Kidney epithelial cell (primary cell): ENCODE measurements at places on chromosomes 3 and 15.

DNA sequence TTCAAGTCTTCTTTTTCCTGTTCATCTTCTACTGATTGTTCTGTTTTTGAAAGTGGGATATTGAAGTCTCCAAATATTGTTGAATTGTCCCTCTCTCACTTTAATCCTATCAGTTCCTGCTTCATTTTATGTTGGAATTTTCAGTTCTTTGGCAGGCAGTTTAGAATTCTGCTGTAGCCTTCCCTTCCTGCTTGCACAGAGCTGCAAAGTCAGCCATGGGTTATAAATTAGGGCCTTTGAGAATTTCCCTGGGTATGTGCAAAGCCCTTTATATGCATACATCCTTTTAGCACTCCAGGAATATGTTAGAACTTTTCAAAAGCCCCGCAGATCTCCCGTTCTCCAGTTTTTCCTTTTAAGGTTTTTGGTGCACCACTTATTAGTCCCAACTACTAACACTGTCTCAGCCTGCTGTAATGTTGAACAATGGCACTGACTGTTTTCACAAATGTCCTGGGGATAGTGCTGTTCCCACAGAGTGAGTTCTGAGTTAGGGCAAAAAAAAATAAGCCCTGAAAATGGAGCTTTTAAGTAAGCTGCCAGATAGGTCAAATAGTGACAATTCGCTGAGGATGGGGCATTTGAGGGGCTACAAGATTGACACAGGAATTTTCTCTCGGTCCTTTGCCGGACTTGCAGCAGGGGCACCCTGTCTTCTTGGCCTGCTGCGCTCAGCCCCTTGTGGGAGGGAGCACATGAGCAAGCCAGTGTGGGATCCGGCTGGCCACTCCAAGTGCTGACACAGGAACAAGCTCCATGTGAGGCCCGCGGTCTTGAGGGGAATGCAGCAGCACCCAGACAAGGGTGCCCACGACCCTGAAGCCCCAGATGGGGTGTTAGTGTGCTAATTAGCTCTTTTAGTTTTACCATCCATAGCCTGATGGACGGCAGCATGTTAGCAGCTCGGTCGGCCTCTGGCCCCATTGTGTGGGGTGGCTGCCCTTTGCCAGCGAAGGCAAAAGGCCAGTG is 96.0 kb downstream of the VPS8 start:
- no peak for DNase-seq

DNA sequence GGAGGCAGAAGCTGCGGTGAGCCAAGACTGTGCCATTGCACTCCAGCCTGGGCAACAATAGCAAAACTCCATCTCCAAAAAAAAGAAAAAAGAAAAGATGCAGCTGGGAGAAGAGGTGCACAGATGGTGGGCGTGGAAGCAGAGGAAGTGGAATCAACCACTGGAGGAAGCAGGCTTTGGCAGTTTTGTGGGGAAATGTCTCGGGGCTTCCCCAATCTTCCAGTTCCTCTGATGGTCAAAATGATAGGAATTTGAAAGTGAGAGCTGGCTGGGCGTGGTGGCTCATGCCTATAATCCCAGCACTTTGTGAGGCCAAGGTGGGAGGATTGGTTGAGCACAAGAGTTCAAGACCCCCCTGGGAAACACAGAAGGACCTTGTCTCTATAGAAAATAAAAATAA is 48.1 kb upstream of the SMAD3 start:
- DNase-seq: no peak

GRCh38 chr3:143571548-143571947 is 276.7 kb downstream of the SLC9A9 start:
- no peak for DNase-seq

DNA sequence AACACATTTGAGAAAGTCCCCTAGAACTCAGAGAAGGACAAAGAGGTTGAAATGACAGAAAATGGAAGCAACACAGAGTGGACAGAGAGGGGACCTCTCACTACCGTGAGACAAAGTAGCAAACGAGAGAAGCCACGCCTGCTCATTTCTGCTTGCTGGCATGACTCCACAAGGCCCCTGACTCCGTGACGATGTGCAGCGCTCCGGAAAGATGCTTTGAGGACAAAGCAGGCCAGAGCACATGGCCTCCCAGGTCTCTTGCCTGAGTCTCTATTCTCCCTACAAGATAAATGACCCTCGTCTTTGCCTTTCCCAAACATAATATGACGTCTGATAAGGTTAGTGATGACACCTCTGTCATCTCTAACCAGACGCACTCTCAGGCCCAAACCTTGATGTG is 63.8 kb upstream of the CTSH start:
- no peak for DNase-seq

DNA sequence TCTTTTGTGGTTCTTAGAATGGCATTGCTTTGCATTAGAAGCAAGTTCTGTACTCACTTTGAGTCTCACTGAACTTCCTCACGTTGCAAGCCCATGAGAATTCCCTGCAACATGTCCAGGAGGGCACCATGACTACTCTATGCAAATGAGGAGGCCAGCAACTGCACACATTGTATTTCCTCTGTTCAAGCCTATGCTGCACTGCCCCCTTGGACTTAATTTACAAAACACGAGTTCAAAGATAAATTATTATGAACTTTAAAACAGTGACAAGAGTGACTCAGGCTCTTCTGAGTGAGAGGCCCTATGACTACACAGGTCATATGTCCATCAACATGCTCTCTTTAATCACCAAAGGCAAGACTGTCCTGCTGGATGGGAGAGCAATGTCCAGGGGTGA is 484.2 kb upstream of the ATP11B start:
- DNase-seq: no peak
